ENCODE measurements at places on chromosomes 3 and 15.

DNA sequence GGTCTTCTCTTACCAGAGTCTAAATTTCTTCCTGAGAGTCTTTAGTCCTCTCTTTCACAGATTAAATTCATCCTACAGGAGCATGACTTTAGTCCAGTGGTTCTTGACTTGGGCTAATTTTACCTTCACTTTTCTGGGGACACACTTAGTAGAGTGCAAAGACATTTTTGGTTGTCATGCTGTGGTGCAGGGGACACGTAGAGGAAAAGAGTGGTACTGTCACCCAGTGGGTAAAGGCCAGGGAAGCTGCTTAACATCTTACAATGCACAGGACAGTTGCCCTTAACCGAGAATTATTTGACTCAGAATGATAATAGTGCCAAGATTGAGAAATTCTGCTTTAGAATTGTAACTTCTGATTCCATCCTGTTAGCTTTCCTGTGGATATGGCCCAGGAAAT, 772.5 kb upstream of the GRM7 start:
- DNase-seq = no peak

DNA sequence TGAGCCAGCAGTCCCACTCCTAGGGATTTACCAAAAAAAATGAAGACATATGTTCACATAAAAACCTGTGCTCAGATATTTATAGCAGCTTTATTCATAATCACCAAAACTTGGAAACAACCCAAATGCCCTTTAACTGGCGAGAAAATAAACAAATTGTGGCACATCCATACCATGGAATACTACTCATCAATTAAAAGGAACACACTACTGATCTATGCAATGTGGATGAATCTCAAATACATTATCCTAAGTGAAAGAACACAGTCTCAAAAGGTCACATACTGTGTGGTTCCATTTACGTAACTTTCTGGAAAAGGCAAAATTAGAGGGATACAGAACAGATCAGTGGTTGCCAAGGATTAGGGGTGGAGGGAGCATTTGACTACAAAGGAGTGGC, 394.5 kb downstream of the SHQ1 start:
- DNase-seq = no peak

DNA sequence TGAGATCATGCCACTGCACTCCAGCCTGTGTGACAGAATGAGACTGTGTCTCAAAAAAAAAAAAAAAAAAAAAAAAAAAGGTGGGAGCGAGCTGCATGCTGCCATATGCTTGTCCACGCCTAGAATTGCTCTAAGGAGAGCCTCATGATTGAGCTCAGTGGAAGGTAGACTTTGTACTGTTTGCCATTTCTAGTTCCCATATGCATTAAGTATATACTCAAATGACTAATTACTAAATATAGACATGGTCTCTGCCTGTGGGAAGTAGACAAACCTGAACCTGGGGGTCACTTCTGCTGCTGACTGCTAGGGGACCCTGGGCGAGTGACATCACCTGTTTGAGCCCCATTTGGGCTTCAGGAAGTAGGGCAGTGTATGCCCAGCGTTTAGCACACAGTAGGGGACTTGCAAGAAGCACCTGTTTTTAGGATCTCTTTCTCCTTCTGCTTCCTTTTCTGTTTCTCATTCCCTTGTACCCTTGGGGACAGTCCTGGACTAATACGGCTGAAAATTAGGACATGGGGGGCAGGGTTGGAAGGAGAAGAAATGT, 27.2 kb downstream of the PRKCD start:
- no peak for DNase-seq

GRCh38 chr3:192170031-192170430, 557.3 kb downstream of the FGF12 start:
- DNase-seq = no peak

GRCh38 chr3:150439657-150440056, 31.6 kb downstream of the TSC22D2 start:
- no peak for DNase-seq

DNA sequence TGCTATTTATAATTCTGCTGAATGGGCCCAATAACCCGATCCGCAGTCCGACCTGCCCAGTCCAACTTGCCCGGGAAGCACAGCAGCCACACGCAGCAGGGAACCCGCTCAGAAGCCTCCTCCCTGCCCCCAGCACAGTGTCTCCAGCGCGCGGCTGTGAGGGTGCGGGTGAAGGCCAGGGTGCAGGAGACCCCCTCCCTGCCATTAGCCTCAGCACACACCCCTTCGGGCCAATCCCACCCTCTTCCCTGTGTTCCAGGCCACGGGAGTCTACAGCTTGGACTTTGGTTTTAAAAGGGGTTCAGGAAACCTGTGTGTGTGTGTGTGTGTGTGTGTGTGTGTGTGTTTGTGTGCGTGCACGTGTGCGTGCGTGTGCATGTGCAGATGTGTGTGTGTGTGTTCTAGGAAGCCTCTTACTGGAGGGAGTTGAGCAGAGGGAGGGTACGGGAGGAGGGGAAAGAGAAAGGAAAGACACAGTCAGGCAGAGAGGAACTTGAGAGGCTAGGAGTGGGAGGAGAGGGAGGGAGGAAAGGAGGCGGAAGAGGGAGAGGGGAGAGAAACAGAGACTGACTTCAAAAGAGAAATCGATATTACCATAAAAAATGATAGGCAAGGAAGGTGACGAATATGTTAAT, 34.2 kb downstream of the ATP2B2 start:
- DNase-seq = no peak

- no peak for DNase-seq
These were observed 29.5 kb upstream of the THRB start for GRCh38 chr3:24523988-24524727.

GRCh38 chr3:171428321-171428787, 31.9 kb downstream of the TNIK start:
- DNase-seq = no peak

DNA sequence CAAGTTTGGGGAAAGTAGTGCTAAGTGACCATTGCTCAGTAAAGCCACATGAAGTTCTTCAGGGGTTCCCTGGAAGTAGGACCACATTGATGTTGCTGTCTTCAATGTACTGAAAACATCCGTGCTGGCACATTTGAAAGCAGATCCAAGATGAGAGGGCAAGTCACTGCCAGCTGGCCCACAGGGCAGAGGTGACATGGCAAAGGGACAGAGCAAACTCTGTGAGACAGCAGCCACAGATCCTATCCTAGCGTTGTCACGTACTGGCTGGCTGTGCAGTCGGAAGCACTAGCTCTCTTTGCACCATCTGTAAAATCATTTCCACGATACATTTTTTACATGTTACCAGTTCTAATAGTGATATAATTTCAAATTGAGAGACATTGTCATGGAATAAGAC, 13.8 kb downstream of the MUC13 start:
- DNase-seq = no peak

DNA sequence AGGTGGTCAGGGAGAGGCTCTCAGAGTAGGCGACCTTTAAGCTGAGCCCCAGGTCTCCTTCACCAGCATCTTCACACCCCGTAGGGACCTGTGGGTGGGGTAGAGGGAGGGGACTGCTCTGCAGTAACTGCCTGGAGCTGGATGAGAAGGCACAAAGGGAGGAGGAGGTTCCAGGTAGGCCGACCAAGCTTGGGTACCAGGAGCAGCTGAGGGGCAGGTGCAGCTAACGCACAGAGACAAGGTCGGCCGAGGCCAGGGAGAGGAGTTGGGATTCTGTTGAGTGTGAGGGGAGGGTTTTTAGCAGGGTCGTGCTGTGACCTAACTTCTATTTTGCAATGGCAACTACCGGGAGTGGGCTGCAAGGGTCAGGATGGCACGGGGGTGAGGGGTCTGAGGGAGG, 5.9 kb upstream of the GRIP2 start:
- DNase-seq = no peak

- DNase-seq = no peak
These were observed 129.7 kb downstream of the TJP1 start for GRCh38 chr15:29692527-29692926.

DNA sequence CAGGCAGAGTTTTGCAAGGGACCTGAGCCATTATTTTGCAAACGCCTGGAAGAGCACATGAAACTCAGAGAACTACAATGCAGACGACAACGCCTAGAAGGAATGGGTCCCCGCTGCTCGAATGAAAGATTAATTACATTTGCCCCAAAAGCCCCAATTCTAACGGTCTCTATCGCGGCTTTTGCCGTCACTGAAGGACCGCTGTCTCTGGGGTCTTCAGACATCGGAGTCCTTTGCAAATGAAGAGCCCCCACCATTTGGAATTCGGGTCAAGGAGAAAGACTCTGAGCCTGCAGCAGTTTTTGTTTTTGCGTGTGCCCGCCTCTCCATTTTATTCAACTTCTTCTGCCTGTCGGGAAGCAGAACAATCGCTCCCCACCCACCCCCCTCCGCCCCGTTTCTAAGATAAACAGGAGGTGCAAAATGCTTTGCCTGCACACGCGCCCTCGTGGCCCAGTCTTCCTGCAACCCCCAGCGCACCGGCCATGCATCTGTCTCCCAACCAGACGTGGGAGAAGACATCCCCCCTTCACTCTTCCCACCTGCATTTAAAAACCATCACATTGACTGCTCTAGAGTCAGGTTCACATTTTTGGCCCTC, 13.5 kb downstream of the SOX2 start:
- no peak for DNase-seq

DNA sequence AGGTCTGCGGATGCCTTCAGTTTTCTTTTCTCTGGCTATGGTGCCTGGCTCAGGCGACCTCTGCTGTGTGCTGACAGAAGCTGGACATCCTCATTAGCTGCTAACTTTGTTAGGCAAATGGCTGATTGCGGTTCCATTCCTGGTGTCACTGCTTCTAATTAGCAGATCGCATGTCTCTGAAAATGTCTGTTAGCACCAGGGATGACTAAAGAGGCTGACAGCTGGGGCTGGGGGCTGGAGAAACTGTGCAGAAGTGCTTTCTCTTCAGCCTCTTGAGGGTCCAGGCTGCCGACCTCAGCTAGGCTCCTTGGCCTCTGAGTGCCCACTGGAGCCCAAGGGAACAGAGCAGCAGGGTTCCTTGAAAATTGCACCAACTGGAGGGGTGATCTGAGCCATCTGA, 39.3 kb downstream of the CHCHD6 start:
- no peak for DNase-seq

- DNase-seq = no peak
These were observed 1.9 kb downstream of the IVD start for GRCh38 chr15:40407330-40407990.

DNA sequence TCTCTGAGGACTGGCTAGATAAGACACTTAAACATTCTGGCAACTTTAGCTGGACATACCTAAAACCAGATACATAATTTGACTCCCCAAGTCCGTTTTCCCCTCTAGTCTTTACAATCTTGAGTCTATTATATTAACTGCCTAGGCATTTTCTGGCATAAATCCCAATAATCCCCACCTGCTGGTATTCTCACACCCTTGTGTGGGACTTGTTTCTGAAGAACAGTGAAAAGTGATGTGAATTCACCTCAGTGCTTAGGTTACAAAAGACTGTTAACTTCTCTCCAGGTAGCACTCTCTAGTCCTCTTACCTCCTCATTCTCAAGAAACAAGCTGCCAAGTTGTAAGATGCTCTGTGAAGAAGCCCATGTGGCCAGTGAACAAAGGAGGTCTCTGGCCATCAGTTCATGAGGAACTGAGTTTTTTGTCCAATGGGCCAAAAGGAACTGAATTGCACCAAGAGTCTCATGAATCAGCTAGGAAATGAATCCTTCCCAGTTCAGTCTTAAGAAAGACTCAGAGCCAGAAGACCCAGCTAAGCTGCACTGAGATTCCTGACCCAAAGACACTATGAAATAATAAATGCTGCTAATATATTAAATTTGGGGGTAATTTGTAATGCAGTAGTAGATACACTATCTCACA, 4.1 kb downstream of the OSBPL11 start:
- DNase-seq = no peak

GRCh38 chr15:35436422-35436821, 109.5 kb downstream of the DPH6 start:
- no peak for DNase-seq

DNA sequence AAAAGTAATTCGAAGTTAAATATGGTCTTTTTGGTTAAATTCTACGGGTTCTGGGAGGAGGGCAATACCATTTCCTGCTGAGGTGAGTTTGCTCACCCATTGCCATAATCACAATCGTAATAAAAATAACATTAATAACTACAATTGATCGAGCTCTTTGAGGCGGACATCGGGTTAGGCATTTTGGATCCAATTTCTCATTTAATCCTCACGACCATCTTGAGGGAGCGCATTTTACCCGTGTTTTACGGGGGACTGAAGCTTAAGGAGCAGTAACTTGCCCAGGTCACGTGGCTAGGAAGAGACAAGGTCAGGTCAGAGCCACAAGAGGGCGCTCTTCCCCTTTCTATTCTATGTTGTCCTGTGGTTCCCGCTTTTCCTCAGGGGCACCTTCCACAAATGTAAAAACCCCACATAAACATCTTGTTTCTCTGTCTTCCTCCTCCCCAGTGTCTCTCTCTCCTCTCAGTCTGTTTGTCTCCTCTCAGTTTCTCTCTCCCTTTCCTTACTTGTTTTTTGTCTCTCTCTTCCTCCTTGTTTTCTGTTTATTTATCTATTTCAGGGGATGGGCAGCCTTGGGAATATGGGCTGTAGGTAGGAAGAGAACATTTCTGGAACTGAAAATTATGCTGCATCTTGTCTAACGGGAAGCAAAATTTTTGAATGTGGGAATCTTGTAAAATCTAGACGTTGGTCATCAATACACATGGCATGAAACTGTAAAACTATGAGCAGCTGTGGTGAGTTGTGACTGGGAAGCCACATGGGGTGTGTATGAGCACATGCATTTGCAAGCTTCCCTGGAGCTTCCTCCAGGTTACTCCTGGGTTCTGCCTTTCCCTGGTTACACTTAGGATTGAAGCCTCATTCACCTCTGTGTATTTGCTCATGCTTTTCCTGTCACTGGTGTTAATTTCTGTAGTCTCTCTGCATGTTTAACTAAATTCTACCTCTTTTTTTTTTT, 71.0 kb downstream of the SQOR start:
- DNase-seq = peak; percentile 42

DNA sequence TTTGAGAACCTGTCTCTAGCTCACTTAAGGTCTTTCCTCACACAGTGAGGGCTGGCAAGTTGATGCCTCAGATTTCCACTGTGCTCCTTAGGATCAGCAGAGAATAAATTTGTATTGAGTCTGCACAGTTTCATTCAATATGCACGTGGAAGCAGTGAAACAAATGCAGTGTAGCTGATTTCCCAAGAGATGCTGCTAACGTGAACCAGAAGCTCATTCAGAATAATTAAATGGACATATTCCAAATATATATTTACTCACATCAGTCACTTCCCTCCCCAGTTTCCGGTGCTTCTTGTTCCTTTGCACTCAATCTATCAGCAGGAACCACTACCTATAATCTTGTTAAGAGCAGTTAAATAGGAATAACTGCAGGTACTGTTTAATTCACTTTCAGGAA, 86.1 kb downstream of the UNC13C start:
- DNase-seq = no peak

- no peak for DNase-seq
These were observed 97.3 kb downstream of the FOXB1 start for GRCh38 chr15:60101416-60101815.

DNA sequence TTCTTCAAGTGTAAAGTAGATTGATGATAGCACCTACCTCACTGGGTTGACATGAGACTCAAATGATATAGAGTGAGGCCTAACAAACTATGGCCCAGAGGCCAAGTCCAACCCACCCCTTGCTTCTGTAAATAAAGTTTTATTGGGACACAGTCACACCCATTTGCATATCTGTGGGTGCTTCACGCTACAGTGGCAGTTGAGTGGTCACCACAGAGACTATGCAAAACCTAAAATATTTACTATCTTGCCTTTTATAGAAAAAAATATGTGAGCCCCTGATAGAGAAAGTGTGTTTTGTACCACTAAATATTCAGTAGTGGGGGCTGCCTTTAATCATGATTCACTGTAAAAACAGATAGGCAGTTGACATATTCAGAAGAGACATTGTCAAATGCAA, 38.0 kb downstream of the ACAN start:
- no peak for DNase-seq
